CD4-positive, alpha-beta T cell treated with Interleukin-1 beta for 1 hour (primary cell): ENCODE measurements at places on chromosomes 3 and 15.

DNA sequence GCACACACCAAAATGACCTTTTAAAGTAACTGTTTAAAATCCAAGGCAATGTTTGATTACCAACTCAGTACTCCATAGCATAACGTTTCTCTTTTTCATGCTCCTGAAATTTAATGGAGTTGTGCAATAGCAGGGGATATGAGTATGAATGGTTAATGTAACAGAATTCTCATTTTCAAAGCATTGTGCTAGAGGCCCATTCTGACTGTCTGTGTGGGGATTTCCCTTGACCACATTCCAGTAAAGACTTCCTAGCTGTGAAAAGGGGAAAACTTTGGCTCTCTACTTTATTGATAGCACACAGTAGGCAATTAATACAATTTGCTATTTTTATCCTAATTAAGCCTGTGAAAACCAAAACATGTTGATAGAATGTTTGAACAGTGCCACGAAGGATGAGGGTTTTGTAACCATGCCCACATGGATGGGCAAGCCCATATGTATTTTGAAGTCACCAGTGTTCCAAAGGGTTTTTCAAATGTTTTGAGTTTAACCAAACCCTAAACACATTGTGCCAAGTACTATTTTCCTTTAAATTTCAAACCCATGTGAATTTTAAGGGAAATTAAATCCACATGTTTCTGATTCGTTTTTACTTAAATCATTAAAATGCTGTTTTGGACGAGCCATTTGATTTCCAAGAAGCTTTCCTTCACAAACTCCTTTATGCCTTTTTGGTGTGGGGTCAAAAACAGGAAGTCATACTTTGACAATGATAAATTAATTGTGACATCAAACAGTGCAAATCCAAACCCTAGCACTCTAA lies 261.2 kb downstream of the SHOX2 start:
- no peak for DNase-seq

GRCh38 chr15:72318408-72318942 lies 1.5 kb downstream of the CELF6 start:
- no peak for DNase-seq

GRCh38 chr3:104951426-104951825 lies 415.3 kb upstream of the ALCAM start:
- DNase-seq: no peak

DNA sequence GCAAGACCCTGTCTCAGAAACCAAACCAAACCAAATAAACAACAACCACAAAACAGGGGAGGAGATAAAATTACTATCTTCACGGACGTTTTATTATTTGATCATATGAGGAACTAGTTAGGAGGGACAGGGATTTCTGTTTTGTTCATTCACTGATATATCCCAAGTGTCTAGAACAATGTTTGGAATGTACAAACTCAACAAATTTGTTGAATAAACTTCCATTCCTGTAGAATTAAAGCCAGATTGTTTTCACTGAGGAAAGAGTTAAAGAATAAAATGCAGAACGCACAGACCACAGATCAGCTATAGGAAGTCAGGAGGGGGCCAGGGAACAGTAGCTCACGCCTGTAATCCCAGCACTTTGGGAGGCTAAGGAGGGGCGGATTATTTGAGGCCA lies 6.5 kb upstream of the STRC start:
- no peak for DNase-seq

GRCh38 chr3:158460926-158461325 lies 110.1 kb upstream of the MLF1 start:
- no peak for DNase-seq

DNA sequence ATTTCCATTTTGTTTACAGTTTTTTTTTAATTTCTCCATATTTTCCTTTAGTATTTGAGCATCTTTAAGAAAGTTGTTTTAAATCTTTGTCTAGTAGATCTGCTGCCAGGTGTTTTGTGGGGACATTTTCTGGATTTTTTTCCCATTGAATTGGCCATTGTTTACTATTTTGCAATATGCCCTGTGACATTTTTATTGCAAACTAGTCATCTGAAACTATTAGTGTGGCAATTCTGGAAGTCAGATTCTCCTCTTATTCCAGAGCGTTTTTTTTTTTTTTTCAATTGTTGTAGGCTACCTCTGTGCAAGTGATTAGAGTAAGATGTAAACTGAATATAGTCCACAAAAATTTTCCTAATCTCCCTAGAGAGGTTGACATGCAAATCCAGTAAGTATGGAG lies 334.2 kb downstream of the PYDC2 start:
- no peak for DNase-seq
